ENCODE measurements at places on chromosomes 11 and 22.
A peak's percentile ranks its signal among the peaks of the same experiment; 100 is the strongest.

DNA sequence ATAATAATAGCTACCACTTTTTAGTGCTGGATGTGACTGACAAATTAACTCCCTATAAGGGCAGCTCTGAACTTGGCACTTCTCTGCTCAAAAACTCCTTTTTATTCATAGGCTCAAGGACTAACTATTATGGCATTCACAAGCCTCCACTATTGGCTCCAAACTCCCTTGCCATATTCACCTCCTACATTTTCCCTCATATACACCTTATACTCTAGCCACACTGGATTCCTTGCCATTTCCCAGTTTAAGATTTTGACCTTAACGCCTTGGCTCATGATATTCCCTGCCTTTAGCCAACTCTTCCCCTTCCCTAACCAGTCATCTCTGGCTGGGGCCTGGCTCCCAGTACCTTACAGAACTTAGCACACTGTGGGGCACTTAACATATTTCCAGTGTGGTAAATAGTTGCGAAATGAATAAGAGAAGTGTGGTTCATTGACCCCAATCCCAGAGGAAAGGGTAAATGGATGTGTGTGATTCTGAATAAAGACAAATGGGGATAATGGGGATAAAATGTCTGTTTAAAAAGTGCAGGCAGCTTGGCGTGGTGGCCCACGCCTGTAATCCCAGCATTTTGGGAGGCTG, 40.0 kb upstream of the SORL1 start:
- no peak for DNase-seq

DNA sequence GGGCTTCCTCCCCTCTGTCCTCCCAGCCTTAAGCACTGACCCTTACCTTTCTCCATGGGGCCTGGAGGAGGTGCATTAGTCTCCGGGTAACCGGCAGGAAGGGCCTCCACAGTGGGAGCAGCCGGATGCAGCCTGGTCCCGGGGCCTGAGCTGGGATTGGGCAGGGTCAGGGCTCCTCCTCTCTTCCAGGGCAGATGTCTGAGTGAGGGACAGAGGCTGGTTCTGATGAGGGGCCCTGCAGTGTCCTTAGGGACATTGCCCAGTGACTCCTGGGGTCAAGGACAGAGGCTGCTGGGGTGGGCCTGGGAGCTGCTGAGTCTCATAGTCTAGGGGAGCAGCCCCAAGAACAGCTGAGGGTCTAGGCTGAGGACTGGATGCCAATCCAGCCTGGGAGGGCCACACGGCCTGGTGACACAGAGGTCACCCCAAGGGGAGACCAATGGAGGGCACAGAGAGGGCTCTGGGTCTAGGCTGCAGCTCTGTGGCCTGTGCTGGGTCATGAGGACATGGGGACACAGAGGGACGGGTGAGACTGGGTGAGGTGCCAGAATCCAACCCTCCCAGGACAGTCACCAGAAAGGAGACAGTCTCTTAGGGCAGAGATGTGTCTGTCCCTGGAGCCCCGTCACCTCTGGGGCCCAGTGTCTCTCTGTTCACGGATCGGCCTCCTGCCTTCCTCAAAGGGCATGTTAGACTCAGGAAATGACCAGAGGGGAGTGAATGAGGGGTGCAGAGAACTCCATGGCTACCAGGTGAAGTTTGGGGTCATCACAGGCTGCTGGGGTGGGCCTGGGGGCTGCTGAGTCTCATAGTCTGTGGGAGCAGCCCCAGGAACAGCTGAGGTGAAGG, 6.5 kb downstream of the IGLL5 start:
- DNase-seq, result no peak

GRCh38 chr11:76087749-76088148, 118.6 kb downstream of the WNT11 start:
- DNase-seq, result no peak

GRCh38 chr22:30802202-30803166, 107.8 kb downstream of the OSBP2 start:
- DNase-seq, result peak; percentile 29

GRCh38 chr11:109023036-109023435, 358.2 kb downstream of the DDX10 start:
- no peak for DNase-seq

GRCh38 chr11:34416766-34417165, 22.0 kb upstream of the CAT start:
- no peak for DNase-seq

GRCh38 chr11:78138694-78139421, 568 bp downstream of the ALG8 start:
- DNase-seq, result no peak

- DNase-seq, result no peak
Observed at GRCh38 chr22:48234011-48234410, 1471.6 kb downstream of the TBC1D22A start.

DNA sequence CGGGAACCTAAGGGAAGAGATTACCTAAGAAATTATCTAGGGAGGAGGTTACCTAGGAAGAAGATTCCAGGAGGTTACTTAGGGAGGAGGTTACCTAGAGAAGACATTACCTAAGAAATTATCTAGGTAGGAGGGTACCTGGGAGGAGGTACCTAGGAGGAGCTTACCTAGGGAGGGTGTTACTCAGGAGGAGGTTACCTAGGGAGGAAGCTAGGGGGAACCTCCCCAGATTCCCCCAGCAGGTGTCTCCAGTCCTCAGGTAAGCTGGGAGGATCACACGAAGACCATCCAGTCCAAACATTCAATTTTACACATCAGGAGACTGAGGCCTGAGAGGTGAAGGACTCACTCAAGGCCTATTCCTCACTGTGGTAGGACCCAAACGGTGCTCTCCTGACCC, 482.8 kb downstream of the TBC1D22A start:
- no peak for DNase-seq

DNA sequence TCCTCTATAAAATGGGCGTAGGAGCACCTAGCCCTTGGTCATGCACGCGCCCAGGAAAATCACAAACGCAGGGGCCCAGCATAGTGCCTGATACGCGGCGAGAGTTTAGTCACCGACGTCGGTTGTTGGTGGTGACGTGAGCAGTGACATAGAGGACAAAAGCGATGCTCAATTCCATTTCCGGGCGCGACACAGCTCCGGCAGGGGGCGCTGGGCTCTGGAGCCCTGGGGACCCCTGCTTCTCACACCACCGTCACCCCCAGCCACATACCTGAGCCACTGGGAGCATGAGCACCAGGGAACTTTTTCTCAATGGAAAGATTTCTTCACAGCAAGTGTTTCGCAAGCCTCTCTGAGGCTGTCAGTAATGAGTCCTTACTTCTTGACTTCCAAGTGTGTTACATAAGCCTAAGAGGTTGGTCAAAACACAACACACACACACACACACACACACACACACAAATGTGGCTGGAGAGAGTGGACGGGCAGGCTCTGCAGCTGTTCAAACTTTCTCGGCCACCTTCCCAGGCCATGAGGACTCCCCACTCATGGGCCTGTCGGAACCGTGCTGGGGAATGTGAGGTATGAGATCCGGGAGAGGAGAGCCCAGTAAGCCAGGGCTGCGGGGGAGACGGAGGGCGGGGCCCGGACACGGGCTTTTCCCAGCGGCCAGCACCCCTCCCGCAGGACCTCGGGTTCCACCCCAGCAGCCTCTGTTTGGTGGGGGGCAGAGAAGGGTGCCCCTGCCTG, 36.9 kb upstream of the LINC01488 start:
- peak; percentile 21 for DNase-seq

DNA sequence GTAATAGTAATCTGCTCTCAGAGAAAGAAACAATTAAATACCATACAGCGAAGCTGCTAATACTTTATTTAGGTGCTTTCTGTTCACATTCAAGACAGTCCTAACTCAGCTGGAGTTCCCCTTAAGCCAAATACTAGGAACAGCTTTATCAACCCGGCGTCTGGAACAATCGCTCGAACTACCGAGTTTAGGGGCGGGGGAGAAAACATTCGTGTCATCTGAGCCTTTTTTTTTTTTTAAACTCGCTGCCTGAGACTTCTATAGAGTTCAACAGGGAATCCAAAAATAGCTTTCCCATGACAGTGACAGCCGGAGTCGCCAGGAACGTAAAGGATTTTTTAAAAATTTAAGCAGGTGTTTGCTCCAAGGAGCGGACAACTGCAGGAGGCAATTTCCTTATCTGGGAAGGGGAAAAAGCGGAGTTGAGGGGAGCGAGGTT, 852 bp downstream of the TRAF6 start:
- DNase-seq, result no peak

GRCh38 chr22:27546157-27546935, 255.2 kb downstream of the MN1 start:
- DNase-seq, result no peak

- DNase-seq, result no peak
Observed at GRCh38 chr22:37334859-37335805, 52.8 kb downstream of the CYTH4 start.

DNA sequence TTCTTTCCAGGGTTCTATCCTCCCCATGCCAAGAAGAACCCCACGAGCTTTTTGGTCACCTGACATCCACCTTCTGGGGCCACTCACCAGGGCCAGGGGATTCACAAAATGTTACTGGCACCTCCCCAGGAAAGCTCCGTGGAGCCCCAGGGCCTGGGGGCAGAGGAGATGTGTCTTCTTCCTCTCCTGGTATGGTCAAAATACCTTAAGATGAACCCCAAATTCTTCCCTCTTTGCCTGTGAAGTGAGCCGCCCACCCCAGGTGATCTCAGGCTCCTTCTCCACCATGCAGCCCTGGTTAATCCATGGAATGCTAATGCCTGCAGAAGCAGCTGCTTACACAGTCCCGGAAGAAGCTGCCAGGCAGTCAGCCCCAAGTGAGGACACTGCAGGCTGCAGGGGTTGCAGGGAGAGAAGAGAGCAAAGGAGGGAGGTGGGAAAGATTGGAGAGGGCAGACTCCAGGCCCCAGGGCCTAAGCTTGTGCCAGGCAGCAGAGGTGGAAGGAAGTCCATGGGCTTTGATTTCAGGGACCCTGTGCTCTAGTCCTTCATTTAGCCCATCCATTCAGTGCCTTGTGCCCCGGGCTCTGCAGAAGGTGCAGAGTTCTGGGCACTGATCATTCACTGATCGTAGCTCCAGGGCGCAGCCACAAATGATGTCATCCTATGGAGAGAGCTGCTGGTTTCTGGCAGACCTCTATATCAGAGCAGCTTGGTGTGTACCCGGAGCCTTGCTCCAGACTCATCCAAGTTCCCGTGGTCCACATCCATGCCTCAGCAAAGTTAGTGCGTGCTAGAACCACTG, 127.9 kb upstream of the NECTIN1 start:
- DNase-seq, result no peak

DNA sequence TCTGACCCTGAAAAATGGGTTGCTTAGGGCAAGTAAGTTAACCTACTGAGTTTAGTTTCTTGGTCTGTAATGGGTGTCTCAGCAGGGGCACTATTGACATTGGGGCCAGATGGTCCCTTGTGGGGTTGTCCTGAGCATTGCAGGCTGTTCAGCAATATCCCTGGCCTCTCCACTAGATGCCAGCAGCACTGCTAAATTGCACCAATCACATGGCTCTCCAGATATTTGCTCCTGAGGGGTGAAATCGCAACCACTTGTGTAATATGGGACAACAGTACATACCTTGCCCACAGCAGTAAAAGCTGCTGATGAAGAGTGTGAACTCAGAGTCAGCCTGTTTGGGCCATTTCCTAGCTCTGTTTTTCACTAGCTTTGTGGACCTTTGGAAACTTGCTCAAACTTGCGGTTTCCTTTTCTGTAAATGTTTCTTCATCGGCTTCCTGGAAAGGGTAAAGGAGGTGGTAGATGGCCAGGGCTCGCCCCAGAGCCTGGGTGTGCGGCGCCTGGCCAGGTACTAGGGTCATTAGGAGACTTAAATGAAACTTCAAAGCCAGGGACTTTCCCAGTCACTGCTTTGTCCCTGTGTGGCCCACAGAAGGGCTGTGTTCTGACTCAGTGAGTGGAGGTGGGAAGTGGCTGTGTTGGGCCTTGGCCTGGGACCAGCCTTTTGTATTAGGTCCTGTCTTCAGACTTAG, 13.0 kb downstream of the NCF4 start:
- peak; percentile 17 for DNase-seq

DNA sequence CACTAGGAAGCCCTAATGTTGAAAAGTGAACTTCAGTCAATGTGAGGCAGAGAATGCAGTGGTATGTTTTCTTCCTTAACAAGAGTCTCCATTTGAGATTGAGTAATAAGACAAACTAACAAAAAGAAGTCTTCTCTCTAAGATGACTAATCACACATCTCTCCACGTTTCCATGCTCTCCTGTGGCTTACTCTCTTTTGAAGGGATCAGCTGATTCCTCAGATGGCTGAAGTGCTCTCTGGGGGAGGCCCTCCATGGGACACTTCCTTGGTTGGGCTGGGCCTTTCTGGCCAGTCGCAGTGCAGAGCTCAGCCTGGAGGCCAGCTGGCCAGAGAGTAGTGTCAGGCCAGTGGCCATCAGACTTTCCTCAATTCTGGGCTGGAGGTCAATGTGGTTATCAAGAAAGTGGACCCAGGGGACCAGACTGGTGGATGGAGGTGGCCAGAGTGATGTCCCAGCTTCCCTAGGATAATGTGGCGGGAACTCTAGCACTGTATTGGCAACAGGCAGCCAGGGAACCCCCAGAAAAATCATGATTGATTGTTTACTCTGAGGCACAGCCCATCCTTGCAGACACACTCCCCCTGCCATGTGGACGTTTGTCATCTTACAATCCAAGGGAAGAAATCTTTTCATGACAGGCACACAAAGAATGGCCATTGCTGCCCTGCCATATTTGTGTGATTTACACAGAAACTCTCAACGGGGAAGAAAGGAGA, 14.5 kb downstream of the CSRP3 start:
- no peak for DNase-seq

DNA sequence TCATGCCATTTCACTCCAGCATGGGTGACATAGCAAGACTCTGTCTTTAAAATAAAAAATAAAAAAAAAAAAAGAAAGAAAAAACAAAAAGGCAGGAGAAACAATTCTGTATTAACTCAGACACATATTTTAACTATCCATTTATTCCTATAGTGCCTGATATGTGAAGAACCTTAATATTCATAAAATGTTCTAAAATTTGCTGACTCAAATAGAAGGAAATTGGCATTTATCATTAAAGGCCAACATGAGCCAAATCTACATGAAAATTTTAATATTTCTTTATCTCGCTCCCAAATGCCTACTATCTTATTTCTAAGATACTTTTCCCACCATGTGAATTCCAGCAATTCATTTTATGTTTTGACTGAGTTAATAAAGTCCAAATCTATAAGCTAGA, 18.9 kb downstream of the PITPNB start:
- DNase-seq, result no peak

GRCh38 chr11:93133488-93134109, 64.2 kb downstream of the SLC36A4 start:
- no peak for DNase-seq

- no peak for DNase-seq
Observed at GRCh38 chr11:6576471-6577373, 26.7 kb downstream of the RRP8 start.

DNA sequence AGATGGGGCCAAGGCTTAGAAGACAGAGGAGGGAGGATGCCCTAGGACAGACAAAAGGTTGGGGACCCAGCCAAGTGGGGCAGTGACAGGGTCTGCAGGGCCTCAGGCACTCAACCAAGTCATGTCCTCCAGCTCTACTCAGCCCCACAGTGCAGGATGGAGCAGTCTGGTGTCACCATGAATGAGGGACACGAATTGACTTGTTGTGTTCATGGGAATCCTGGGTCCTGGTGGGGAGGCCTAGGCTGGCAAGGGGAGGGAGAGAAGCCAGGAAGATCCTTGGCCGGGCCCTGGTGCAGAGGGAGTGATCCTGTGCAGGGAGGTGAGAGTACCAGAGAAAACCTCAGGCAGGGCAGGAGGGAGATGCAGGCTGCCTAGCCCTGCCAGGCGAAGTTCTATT, 12.0 kb downstream of the P2RY6 start:
- no peak for DNase-seq

GRCh38 chr11:130606781-130607511, 158.5 kb downstream of the ADAMTS15 start:
- no peak for DNase-seq

GRCh38 chr11:15824060-15824459, 532.3 kb downstream of the SOX6 start:
- no peak for DNase-seq
